Activated gamma-delta T cell (primary cell): ENCODE measurements at places on chromosomes 12 and 14.

DNA sequence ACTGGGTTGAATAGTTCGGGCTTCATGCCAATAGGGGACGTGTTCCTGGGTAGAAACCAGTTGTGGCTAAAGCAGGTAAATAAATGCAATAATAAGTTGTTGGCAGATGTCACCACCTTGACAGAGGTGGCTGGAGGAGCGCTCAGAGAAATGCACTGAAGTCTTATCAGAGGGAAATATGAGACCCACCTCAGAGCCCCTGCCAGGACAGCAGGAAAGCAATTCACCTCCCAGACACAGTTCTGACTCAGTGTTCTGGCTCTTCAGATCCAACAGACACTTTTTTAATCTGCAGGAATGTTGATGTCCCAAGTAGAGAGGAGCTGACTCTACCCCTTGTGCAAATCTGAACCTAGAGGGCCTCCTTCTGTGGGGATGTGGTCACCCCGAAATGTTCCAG, 687.1 kb upstream of the FBXO33 start:
- no peak for DNase-seq

DNA sequence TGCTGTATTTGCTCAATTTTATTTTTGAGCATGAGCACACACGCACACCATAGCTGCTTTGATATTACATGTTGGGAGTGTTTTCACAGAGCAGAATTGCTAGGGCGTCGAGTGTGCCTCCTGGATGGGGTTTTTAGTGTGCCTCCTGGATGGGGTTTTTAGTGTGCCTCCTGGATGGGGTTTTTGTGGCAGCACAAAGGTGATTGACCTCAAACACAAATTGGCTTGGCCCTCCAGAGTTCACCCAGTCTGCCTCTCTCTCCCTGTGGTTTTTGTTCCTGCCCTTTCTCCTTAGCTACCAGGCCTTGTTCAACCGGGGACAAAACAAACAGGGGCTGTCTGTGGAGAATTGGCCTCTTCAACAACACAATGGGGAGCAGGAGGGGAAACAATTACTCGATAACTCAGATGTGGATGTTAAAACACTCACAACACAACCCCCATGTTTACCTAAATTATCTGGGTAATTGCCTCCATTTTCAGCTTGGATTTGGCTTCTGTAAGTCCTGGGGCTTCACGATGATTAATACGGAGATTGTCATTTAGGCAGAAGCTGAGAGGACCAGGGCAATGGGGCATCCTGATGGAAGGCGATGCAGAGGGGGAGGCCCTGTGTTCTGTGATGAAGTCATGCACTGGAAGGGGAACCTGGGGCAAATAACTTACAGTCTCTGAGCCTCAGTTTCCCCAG, 26.9 kb downstream of the TBX3 start:
- DNase-seq = no peak

DNA sequence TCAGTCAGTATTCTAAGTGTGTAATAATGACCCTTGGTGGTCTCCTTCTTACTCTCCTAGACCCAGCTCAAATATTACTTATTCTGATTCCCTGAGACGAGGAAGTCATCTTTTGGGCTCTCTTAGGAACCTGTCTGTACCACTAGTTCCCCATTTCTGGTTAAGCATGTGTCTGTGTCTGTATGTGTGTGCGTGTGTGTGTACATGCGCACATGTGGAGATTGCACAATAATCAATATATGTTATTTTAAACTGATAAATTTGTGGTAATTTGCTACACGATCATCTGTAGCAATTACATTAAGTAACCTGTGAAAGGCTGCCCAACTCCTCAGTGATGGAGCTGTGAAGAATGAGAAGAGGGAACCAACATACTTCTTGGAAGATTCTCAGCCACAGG, 132.2 kb downstream of the ASCL4 start:
- no peak for DNase-seq

DNA sequence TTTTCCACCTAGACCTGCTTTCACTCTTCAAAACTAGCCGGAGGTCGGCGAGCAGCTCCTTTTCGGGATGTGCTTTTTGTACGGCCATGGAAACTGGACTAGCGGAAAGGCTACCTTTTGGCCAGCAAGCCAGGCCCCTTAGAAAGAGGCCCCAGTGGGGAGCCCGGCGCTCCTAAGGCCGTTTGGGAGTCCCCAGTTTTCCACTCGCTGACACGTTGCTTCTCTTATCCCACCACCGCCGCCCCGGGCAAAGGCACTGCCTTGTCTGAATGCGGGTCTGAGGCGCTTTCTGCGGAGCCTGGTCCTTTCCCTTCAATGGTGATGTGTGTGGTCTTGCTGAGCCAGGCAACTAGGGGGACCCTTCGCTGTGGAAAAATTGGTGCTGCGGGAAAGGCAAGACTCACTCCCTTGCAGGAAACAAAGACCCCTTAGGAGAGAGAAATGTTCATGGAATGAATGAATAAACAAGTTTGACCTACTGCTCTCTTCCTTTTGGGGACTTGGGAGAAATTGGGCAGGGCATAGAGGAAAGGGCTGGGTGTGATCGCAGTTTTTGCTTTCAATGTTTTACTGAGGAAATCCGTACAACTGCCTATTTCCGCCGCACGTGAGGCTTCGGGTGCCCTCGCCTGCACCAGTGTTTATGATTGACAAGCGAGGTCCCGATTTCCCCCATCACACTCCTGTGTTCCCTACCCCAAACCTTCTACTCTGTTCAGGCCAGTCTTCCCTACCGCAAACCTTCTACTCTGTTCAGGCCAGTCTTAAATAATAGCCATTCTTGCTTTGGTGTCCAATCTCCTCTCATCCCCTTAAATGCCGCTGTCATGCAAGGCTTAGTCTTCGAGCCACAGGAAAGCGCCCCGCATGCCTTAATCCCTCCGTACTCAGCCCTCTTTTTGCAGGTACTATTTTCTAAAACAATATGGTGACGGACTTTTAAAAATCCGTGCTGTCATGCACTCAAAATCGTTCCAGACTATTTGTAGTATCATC, 1.0 kb upstream of the SLC38A2 start:
- DNase-seq = peak; percentile 16

GRCh38 chr14:73723797-73724661, 9.8 kb upstream of the PNMA1 start:
- DNase-seq = no peak

GRCh38 chr12:129830796-129831195, 73.0 kb downstream of the TMEM132D start:
- DNase-seq = no peak

- DNase-seq = no peak
These were observed 6.7 kb downstream of the TOGARAM1 start for GRCh38 chr14:44968714-44969113.

DNA sequence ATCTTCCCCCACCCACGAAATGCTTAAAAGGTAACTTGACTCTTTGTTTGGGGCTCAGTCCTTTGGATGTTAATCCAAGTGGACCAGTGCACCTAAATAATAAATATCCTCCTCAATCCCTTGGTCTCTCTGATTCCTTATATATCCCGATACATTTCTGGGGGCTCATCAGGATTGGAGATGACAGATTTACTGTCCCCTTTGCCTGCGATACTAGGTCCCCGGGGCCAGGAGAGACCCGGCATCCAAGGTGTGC, 26.3 kb downstream of the KLRK1 start:
- no peak for DNase-seq

DNA sequence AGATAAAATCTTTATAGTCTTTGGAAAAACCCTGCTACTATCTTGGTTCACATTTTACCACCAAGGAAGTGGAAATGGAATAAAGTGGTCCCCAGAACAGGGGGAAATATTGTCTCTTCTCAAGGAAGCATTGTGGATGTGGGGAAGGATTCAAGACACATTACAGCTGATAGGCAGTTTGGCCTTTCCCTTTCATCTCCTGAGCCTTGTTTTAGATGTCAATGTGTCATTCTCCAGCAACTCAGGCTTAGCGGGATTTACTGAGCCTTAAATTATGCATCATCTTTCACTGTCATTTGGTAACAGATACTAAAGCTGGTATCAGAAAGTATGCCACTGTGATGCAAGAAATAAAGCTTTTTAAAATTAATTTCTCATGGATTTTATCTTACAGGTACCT, 136.2 kb downstream of the STXBP6 start:
- DNase-seq = no peak

GRCh38 chr12:57620936-57621496, 9.8 kb downstream of the ARHGEF25 start:
- DNase-seq = no peak

- no peak for DNase-seq
These were observed 22.6 kb downstream of the GPHN start for GRCh38 chr14:66530526-66530925.

DNA sequence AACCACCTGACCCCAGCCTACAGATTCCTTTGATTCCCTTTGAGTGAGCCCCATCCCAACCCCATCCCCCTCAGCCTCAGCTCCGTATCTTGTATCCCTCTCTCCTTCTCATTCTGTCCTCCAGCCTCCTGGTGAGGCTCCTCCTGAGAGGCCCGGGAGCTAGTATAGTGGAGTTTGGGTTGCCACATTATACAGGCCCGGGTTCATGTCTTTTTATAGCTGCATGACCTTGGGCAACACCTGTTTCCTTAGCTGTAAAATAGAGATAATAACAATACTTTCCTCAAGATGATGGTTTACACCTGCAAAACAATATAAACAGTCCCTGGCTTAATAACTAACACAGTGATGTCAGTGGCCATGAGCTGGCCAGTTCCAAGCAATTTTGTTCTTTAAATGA, 89.8 kb downstream of the STAB2 start:
- DNase-seq = no peak

DNA sequence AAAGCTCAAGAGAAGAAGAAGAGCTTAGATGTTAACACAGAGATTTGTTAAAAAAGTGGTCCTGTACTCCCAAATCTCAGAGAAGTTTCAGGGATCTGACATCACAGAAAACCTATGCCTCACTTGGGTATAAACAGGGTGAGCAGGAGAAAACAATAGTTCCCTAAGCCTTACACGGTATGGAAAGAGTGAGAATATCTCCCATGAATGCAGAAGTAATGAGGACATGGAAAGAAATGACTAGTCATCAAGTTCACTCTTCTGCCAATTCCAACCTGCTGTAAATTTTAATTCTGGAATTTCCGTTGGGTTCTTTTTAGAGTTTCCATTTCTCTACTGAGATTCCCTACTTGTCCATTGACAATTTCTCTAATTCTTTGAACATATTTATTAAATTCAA, 6.2 kb upstream of the PTGER2 start:
- DNase-seq = no peak

- DNase-seq = no peak
These were observed 5.5 kb upstream of the VASH1 start for GRCh38 chr14:76755610-76756370.

GRCh38 chr12:4802841-4803240, 82.6 kb downstream of the GALNT8 start:
- no peak for DNase-seq

DNA sequence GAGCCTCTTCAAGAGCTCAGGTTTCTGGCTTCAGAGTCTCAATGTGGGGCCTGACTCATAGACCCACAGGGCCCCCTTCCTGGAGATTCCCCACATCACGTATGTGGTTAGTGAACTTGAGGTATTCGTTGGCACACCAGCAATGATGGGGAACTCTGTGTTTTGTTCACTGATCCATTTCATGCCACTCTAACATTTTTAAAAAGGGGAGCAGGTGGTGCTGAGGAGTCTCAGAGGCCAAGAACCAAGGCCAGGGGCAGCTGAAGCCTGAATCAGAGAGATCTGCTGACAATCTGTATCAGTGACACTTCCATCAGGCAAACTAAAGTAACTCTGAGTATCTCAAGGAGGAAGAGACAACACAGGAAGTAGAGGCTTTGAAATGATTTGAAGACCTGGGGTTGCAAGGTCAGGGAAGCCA, 323.4 kb downstream of the VRK1 start:
- no peak for DNase-seq

DNA sequence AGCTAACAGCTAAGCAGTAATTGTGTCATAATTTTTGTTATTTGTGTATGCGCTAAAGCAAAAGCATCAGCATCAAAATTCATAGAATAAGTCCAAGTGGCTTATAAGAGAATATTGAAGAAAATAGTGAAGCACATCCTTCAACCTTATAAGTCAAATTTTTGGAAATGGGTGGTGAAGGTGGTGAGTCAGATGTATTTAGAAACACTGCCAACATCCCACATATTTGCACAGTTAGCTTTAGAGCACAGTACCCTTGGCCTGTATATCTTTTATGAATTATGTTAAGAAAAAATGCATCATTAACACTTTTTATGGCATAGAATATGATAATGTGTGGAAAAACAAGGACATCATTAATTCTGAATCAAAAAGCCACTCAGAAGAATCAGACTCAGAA, 8.0 kb downstream of the SYT10 start:
- DNase-seq = no peak

DNA sequence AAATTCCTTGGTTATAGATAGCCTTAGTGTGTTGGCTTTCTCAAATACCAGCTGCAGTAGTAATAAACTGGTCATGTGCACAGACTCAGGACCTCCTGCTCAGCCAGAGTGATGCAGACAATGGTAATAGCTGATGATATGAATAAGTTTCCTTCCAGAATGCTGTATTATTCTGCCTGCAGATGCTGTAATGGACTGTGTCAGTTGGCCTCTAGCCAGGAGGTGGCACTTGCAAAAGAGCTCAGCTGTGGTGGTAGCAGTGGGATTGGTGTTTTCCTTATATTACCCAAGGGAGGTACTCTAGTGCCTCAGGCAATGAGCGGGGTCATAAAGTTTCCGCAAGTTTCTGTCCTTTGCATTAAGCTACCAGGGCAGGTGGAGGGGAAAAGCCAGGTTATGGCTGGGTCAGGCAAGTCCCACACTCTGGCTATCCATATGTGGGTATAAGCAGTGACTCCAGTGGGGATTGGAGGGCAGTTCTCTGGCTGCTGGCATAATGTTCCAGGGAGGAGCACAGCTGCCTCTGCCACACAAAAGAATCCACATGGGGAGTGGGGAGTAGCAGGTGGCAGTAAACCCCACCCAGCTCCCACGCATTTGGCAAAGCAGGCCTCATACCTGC, 14.0 kb upstream of the MUCL1 start:
- DNase-seq = no peak

- DNase-seq = no peak
These were observed 8.0 kb upstream of the ASB8 start for GRCh38 chr12:48165089-48165981.

- DNase-seq = no peak
These were observed 905 bp downstream of the ADCK1 start for GRCh38 chr14:77800814-77801213.

DNA sequence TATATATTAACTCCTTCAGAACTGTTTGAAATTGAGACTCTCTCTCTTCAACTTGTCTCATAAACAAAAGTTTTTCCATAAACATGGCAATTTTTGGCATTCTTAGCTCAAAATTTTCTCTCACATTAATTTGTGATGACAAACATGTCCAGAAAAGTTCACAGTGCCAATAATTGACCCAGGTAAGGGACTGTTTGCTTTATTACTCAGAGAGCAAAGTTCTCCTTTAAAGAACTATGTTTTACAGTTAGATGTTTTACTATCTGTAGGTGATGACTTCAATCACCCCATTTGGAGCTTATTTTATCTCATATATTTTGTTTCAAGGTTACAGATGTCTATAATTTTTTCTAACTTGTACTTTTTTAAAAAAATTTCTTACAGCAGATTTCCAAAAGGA, 855.6 kb downstream of the SLC16A7 start:
- no peak for DNase-seq

GRCh38 chr14:46902837-46903236, 251.3 kb upstream of the RPL10L start:
- DNase-seq = no peak
